ACHN (cell line): ENCODE measurements at places on chromosomes 2 and 18.

GRCh38 chr2:19367326-19367725 is 8.9 kb upstream of the OSR1 start:
- no peak for DNase-seq

DNA sequence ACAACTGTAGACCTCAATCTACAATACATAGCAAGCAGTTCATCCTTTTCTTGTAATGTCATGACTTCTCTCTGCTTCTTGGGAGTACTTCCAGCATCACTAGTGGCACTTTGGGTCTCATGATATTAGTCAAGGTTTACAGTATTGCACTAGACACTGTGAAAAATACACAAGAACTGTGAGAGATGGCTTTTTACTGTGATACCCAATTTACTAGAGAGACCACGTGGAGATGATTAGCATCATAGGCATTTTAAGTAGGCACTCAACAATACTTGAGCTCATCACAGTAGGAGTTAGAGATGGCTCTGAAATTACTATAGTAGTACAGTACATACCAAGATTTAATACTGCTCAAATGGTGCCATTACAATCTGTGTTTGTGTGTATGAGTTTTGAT is 112.8 kb upstream of the EML6 start:
- no peak for DNase-seq

DNA sequence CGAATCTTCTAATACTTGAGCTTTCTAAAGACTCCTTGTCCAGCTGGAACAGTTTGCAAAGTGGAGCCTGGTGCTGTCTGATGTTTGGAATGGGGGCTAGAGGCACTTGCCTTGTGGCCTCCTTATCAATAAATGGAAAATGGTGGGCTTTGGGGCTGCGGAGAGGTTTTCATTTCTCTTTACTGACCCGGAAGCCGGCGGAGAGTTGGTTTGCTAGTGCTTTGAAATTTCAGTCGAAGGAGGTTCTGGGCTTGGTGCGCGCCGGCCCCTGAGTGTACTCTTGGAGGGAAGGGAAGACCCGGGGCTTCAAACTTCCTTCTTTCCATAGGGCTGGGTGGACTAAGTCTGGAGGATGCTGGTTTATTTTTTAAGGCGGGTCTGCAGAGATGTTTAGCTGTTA is 714 bp downstream of the RPIA start:
- DNase-seq = peak; percentile 33

DNA sequence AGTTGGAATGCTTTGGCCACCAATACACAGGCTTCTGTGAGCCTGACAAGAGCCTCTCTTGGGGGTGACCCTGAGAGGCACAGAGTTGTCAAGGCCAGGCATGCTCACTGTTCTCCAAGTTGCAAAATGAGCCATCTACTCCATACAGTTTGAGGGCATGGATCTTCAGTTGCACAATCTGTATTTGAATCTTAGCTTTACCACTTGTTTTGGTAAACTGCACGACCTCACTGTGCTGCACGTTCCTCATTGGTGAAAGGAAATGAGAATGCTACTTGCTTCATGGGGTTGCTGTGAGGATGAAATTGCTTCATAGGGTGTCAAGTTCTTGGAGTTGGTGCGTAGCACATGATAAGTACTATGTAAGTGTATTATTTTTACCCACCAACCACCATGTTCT is 12.0 kb upstream of the HAAO start:
- no peak for DNase-seq

DNA sequence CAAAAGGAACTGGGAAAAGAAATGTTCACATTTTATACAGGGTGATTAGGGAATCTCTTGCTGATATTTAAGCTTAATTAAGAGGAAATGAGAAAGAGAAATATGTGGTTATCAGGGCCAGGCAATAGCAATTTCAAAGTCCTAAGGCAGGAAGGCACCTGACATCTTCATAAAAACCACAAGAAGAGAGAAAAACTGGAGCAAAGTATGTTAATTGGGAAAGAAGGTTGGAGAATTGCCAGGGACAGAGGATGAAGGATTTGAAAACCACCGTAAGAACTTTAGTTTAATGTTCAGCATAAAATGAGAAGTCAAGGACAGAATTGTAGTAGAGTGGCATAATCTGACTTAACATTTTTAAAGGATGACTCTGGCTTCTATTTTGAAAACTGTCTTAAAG is 691.8 kb upstream of the NRXN1 start:
- DNase-seq = no peak
